ENCODE measurements at places on chromosomes 1 and 21. TPM values are rescaled to one million over a fixed set of nuclear protein-coding genes. Genes with fewer than 3 reads are reported as not detected.

DNA sequence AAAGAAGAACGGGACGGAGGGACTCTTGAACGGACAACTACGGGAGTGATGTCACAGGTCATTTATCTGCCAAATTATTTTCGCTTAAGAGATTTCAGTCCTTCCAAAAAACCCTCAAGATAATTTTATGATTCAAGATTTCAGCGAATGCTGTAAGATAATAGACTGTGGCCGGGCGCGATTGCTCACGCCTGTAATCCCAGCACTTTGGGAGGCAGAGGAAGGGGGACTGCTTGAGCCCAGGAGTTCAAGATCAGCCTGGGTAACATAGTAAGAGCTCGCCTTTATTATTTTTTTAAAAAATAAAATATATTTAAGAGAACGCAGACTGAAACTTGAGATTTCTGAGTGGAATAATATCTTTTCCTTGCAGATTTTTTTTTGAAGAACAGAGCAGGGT is 609 bp downstream of the RWDD2B start:
- DNase-seq: no peak

DNA sequence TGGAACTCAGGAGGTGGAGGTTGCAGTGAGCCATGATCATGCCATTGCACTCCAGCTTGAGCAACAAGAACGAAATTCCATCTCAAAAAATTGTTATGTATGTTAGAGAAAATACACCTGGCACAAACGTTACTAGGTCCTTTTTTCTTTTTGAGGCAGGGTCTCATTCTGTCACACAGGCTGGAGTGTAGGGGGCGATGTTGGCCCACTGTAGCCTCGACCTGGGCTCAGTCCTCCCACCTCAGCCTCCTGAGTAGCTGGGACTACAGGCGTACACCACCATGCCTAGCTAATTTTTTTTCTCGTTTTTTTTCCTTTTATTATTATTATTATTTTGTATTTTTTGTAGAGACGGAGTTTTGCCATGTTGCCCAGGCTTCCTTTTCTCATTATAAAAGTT is 4.4 kb downstream of the HAX1 start:
- no peak for DNase-seq

DNA sequence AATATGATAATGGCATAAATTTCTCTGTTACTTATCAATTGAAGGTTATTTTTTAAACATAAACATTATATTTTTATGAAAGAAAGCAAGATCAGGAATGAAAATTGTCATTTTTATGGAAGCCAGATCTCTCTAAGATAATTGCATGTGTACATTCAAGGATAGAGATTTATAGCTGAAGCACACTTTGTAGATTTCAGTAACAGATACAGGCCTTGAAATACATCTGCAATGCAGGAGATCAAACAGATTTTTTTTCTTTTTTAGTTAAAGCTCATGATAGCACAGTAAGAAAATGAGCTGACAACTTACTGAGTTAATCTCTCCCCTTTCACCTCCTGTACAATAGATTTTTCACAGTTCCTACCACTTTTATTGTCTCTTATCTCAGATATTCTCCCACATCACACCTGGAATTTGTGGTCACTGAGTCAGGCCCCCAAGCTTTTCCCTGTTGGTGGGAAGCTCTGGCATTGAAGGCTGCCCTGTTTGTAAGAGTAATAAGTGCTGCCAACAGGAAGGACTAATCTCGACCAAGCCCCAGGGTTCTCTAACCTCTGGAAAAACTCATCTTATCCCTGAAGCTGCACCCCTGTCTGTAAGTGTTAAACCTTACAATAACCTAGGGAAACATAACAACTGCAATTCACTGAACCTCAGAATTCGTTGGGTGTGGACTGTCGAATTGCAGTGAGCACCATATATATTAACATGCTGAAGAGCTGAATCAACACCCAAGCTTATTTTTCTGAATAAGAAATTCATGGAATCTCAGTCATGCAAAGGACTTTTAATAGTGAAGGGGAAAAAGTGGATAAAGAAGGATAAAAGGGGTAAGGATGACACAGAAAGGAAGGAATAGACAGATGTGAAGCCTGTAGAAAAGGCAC is 599.0 kb downstream of the LMO4 start:
- no peak for DNase-seq

DNA sequence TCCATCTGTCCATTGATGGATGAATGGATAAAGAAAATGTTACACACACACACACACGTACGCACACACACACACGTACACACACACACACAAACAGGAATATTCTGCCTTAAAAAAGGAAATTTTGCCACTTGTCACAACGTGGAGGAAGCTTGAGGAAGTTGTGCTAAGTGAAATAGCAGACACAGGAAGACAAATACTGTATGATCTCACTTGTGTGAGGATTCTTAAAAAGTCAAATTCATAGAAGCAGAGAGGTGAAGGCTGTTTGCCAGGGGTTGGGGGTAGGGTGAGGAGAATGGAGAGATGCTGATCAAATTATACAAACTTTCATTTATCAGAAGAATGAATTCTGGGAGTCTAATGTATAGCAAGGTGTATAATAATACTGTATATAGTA is 73.2 kb downstream of the KIF14 start:
- DNase-seq: no peak

GRCh38 chr21:44630440-44630839 is 3.5 kb downstream of the KRTAP10-9 start:
- no peak for DNase-seq

GRCh38 chr1:208980605-208981004 is 602.9 kb upstream of the CAMK1G start:
- no peak for DNase-seq

GRCh38 chr1:150065184-150065871 is 2.2 kb upstream of the VPS45 start:
- no peak for DNase-seq

- no peak for DNase-seq
Measured at GRCh38 chr1:214983126-214983869, 99.2 kb upstream of the KCNK2 start.

DNA sequence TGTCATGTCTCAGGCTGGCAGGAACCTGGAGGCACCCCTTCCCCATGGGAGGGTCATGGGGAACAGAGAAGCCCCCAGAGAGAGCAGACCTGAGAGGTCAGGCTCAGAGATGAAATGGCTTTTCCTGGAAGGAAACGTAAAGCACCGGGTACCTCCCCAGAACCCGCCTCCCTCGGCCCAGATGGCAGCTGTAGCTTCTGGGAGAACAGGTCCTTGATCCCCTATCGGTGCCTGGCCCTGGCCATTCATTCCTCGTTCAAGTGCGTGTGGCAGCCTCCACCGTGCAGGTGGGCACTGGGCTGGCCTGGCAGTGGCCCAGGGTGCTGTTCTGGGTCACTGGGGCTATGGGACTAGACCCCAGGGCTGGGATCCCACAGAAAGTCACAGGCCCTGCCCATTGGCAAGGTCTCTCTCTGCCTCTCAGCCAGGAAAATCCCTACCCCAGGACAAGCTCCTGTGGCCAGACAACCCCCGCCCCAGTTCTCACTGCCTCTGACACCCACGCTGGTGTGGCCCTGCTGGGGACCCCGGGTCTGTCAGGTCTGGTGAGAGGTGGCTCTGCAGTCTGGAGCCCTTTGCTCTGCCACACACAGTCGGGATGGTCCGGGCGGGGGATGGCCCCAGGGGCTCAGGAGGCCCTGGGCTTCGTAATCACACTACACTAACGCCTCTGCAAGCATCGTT is 183.2 kb upstream of the VAMP3 start:
- DNase-seq: no peak

GRCh38 chr21:37243961-37244360 is 23.2 kb downstream of the VPS26C start:
- no peak for DNase-seq

DNA sequence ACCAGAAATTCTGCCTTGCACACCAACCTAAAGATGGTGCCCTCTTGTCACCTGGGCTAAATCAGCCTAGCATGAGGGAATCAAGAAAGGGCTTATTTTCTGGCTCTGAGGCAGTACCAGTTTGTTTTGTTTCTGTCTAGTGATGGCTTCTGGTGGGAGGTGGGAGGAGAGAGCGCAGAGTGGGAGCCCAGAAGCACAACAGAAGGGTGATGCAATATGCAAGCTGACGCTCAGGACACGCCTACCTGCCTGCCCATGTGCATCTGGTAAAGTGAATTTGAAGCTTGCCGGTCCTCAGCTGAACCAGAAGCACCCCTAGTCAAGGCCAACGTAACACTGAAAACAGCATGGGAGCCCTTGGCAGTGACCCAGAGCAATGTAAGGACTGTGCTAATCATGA is 138.4 kb upstream of the TIAM1 start:
- DNase-seq: no peak

GRCh38 chr21:36825658-36826057 is 126.7 kb downstream of the SIM2 start:
- DNase-seq: no peak

- no peak for DNase-seq
Measured at GRCh38 chr1:235073331-235073967, 55.2 kb downstream of the TOMM20 start.

MAEL gene
- 0.13 TPM for total RNA-seq

ATAD3C gene
- 1.9 TPM for total RNA-seq

HHAT gene
- 14.7 TPM for total RNA-seq

CELA3B gene
- not detected for total RNA-seq

ANGPTL3 gene
- not detected for total RNA-seq

CRYAA gene
- not detected for total RNA-seq

Data from progenitor cell of endocrine pancreas (in vitro differentiated cells).